ENCODE measurements at places on chromosomes 16 and 17.
A peak's percentile ranks its signal among the peaks of the same experiment; 100 is the strongest.

DNA sequence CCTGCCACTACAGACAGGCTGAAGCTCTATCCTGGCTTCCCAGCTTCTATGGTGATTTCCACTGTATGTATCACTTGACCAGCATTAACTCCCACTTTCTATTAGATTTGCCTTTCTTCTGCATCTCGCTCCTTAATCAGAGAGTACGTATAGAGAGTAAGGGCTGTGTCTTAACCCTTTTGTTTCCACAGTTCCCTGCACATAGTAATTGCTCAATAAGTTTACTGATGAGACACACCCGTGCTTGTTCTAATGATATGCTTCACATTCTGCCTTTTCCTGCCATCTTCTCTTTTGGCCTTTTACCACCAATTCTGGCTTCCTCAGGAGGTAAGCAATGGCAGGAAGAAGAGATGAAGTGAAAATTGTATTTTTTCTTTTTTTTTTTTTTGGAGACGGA is 20.6 kb upstream of the USP36 start:
- DNase-seq = no peak

DNA sequence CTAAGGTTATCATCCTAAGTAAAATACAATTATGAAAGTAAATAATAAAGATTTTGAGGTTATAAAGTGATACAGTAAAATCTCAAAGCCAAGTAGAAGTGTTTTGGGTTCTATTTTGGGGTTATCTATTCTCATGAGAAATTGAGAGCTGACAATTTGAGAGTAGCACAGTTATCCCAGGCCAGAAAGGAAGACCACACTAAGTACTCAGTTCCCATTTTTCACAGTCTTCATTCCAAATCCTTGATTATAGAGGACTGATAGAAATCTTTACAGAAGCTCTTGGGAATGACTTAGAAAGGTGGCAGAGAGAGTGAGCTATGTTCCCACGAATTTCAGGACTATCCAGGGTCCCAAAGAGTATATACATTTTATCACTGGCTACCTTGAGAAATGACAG is 4.6 kb downstream of the GFOD2 start:
- no peak for DNase-seq

DNA sequence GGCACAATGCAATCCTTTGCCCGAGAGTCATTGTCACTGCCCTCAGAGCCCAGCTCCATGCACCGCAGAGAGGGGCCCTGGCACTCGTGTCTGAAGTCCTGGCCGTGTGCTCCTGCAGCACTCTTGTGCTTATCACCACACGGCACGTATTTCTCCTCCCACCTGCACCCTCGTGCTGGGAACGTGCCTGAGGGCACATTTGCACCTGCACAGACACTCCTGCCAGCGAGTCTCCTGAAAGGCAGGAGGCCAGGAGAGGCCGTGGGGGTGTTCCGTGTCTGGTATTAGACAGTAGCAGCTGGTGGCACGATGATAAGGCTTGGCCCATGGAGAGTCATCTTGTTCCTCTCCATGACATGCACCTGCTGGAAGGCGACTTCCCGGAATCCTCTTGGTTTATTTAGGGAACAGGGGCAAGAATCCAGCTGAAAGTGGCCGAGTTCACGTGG is 3.4 kb upstream of the ACSF3 start:
- DNase-seq = no peak

DNA sequence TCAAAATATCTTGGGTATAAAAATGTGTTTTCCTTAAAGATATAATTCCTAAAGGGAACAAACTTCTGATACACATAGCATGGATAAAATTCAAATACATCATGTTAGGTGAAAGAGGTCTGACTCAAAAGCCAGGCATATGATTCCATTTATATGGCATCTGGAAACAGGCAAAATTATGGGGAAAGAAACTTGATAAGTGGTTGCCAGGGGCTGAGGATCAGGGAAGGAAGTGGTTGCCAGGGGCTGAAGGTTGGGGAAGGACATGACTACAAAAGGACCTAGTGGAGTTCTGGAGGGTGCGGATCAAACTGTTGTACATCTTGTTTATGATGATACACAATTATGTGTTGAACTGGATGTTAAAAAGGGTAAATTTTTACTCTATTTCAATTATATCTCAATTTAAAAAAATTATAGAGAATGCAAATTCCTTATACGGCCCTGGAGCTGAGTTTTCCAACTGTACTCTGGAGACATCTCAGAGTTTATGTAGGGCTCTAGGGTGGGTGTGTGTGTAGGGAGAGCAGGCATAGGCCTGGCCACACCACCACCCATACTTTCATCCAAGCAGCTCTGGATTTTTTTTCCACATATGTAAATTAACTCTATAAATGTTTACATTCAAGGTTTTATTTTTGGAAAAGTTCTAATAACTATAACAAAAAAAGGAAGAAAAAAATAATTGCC is 55.0 kb downstream of the AMFR start:
- no peak for DNase-seq

GRCh38 chr16:63907251-63907650 is 1214.6 kb downstream of the CDH11 start:
- DNase-seq = no peak

- DNase-seq = no peak
Observed at GRCh38 chr17:43372273-43372911, 26.4 kb upstream of the ARL4D start.

DNA sequence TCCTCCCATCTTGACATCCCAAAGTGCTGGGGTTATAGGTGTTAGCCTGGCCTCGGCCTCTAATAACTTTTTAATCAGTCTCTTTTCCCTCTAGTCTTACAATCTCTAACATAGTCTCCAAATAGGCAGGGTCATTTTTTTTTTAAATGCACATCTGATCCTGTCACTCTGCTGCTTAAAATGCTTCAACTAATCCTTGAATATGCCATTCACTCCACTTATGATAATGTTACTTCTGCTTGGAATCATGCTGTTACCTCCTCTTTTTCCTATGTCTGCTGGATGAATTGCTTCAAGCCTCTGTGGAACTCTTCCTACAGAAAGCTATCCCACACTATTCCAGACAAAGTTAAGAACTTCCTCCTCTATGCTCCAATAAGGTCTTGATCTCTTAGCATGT is 22.8 kb downstream of the CRLF3 start:
- DNase-seq = no peak

DNA sequence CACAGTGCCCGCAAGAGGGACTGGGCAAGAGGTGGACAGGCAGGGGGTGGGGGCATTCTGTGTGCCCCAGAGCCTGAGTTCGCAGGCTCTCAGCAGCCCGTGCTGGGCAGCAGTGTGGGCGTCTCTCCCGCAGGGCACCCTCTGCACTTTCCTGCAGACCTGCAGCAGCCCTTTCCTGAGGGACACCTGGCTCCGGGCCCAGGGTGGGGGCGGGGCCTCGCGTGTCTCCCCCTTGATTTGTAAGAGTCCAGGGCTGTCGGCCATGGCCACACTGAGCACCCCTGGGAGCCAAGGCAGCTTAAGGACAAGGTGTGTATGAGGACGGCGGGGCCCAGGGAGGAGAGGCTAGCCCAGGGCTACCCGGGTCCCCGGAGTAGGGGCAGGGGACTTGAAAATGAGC is 33.4 kb upstream of the SLC38A10 start:
- no peak for DNase-seq

DNA sequence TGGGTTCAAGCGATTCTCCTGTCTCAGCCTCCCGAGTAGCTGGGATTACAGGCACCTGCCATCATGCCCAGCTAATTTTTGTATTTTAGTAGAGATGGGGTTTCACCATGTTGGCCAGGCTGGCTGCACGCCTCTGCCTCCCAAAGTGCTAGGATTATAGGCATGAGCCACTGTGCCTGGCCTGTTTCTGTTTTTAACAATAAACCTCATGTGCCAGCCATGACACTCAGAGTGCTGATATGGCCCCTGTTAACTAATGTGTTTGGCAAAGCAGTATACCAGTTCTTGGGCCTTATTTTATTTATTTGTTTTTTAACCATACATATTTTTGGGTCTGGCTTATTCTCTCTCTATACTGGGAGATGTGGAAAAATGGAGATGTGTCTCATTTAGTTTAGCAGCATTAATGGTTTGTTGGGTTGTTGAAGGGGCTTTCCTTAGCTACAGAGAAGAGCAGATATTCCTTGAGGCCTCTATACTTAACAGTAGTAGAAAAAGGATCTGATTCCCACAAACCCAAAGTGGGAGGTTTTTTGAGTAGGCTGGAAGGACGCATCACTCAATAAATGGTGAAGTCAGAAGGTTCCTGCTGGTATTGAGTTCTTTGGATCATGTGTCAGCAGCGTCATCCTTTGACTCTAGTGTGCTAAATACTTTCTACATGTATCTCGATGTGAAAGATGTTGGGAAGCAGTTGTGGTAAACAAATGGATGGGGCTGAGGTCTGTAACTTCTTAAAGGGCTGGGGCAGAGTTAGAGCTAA is 16.2 kb upstream of the CDK5R1 start:
- no peak for DNase-seq

GRCh38 chr16:87458424-87458915 is 34.4 kb downstream of the ZCCHC14 start:
- no peak for DNase-seq

DNA sequence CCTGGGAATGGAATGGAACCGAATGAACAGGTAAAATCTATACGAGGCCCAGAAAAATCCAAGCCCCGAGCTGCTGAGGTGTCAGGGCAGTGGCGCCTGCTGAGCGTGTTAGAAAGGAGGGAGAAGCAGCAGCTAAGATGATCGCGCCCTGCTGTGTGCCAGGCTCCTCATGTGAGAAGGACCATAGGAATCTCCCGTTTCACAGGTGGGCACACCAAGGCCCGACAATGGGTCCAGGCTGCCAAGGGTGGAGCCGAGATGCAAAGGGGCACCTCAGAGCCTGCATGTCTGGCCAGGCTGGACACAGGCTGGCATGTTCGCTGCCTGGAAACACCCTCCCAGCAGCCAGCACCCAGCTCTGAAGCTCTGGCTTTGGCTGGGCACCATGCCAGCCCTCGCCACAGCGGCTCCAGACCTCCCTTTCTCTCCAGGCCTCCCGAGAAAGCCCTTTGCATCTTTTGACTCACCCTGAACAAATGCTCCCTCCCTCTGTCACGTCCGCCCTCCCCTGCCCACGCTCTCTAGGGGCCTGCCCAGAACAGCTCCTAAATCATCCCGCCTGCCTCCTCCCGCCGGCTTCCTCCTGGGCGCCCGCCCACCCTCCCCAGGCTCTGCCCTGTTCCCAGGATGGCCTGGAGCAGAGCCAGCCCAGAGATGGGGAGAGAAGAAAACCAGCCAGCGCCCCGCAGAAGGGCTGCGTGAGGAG is 217.8 kb upstream of the GSE1 start:
- DNase-seq = peak; percentile 99

- DNase-seq = peak; percentile 89
Observed at GRCh38 chr17:34275881-34276280, 5.9 kb downstream of the CCL7 start.

GRCh38 chr17:10172241-10172741 is 26.1 kb downstream of the GAS7 start:
- peak; percentile 55 for DNase-seq

DNA sequence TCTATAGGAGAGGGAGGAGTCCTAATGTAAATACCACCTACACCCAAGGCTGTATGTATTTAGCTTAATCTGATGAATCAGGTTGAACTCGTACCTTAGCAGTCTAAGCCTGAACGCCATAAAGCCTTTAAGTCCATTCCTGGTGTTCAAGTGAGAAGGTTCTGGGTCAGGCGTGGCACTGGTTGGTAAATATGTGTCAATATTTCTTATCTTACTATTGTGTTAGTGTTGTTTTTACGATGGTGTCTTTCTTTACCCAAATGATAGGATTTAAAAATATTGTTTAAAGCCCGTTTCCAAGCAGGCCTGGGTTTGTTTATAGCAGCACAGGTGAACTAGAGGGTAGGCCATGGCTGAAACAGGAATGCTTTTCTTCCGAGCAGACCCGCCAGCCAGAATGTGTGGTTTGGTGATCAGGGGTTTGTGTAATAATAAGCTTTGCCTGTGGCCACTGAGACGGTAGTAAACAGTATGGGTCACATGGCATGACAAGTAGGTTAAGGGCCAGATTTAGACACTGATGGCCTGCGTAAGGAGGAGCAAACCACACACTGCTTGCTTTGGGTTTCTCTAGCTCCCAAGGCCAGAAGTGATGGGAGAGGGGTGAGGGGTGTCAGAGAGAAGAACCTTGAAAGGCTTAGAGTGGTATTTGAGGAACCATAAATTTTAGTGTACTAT is 3.3 kb downstream of the TMEM94 start:
- DNase-seq = no peak

DNA sequence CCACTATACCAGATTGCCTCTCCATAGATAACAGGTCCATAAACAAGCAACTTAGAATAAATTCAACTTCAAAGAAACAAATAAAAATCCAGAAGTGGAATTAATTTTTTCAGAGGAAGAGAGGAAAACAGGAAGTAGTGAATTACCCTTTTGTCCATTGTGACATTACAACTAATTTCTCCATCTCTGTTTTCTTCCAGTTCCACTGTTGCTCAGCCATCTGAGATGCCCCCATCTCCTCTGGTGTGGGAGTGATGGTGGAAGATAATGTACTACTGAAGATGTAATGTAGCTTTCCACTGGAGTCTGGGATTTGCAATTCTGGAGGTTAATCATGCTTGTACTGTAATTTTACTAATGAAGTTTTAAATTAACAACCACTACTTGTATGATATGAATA is 124.6 kb upstream of the TMEM97 start:
- no peak for DNase-seq

DNA sequence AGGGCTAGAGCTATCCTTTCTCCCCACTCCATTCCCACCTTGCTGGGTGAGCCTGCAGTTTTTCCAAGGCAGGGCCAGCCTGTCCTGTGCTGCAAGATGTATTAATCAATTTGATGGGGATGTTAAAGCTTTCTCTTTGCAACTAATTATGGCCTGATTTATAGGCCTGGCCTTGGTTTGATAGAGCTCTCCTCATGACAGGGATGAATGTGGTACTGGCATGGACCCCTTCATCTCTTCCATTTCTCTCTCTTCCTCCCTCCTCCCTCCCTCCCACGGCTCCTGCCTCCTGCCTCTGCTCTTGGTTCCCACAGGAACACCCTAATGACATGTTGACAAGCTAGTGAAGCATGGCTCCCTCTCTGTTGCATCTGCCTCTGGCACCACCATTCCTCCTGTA is 47.2 kb upstream of the SKAP1 start:
- DNase-seq = no peak

GRCh38 chr16:77273-77806 is 685 bp upstream of the MPG start:
- peak; percentile 64 for DNase-seq

Data from fibroblast of skin of scalp (primary cell).